ENCODE measurements at places on chromosomes 7 and 10. TPM values are rescaled to one million over a fixed set of nuclear protein-coding genes. Genes with fewer than 3 reads are reported as not detected.

- peak overlapping the region; percentile 99 for H3K27ac ChIP-seq
- DNase-seq = peak; percentile 80
- H3K4me3 ChIP-seq = peak overlapping the region; percentile 70
Measured at GRCh38 chr7:1533547-1534329, 3.2 kb downstream of the MAFK start.

DNA sequence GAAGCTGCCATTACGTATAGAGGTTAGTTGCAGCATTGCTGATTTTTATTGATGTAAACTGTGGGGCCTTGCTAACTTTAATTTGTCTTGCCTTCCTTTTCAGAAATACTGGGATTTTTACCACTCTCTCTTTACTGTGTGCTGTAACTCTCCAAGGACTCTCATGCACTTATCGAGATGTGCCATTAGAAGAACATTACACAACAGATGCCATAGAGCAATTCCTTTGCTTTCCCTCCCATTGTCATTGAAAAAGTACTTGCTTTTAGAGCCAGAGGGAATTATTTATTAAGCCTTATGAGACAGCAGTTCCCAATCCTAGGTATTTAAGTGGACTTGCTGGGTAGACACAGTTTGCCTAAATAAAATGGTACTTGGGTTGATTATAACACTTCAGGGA lies 51.7 kb downstream of the ASB4 start:
- no peak overlapping the region for H3K4me3 ChIP-seq
- H3K36me3 ChIP-seq = no peaks in the 10 kb centered on the region

- H3K27ac ChIP-seq = no peak overlapping the region
- H3K27me3 ChIP-seq = no peaks in the 10 kb centered on the region
- H3K36me3 ChIP-seq = no peaks in the 10 kb centered on the region
- H3K4me1 ChIP-seq = peaks cover 17% of the 10 kb centered on the region
Measured at GRCh38 chr10:48707472-48707871, 22.8 kb downstream of the WDFY4 start.

- no peak within 1 kb of the TSS for H3K4me3 ChIP-seq
- no peaks in the 10 kb centered on the region for H3K4me1 ChIP-seq
- no peak for DNase-seq
Measured at GRCh38 chr10:73655990-73656298, at the start of gene SYNPO2L. Gene SYNPO2L (minus strand): TSS chr10:73656029. CDS start chr10:73655922, 107 bp downstream.

- no peak overlapping the region for H3K27ac ChIP-seq
- DNase-seq = no peak
- H3K4me1 ChIP-seq = no peaks in the 10 kb centered on the region
- no peaks in the 10 kb centered on the region for H3K36me3 ChIP-seq
- peak overlapping the region; percentile 4 for H3K4me3 ChIP-seq
- H3K27me3 ChIP-seq = no peaks in the 10 kb centered on the region
Measured at GRCh38 chr7:96189129-96189820, 132.6 kb downstream of the SLC25A13 start.

- H3K4me3 ChIP-seq = no peak overlapping the region
- H3K4me1 ChIP-seq = peaks cover 23% of the 10 kb centered on the region
- no peak for DNase-seq
- no peaks in the 10 kb centered on the region for H3K36me3 ChIP-seq
Measured at GRCh38 chr10:11266426-11266825, 248.8 kb downstream of the CELF2 start.

DNA sequence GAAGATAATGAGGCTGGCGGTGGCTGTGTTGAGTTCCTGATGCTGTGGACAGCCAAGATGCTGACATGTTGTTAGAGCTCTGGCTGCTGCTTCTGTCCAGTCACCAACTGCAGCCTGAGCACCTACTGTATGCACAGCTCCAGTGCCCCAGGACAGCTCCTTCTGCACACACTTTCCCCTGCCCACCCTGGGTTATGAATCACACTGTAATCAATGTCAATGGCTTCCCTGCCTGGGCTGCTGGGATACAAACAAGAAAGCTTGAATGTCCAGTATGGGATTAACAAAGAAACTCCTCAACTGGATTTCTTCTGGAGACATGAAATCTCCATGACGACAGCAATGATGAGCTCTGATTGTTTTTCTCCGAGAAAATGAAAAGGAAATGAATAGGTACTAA lies 172.0 kb downstream of the GFRA1 start:
- H3K4me1 ChIP-seq = peaks cover 8% of the 10 kb centered on the region
- no peak overlapping the region for H3K27ac ChIP-seq
- no peaks in the 10 kb centered on the region for H3K36me3 ChIP-seq
- no peak overlapping the region for H3K4me3 ChIP-seq
- DNase-seq = no peak

GRCh38 chr7:156003220-156004162 lies 191.2 kb upstream of the SHH start:
- peaks cover 4% of the 10 kb centered on the region for H3K27me3 ChIP-seq
- H3K27ac ChIP-seq = no peak overlapping the region
- H3K4me3 ChIP-seq = no peak overlapping the region
- H3K4me1 ChIP-seq = no peaks in the 10 kb centered on the region

GRCh38 chr10:104296687-104297436 lies 27.9 kb downstream of the GSTO2 start:
- DNase-seq = no peak
- peaks cover 20% of the 10 kb centered on the region for H3K4me1 ChIP-seq

DNA sequence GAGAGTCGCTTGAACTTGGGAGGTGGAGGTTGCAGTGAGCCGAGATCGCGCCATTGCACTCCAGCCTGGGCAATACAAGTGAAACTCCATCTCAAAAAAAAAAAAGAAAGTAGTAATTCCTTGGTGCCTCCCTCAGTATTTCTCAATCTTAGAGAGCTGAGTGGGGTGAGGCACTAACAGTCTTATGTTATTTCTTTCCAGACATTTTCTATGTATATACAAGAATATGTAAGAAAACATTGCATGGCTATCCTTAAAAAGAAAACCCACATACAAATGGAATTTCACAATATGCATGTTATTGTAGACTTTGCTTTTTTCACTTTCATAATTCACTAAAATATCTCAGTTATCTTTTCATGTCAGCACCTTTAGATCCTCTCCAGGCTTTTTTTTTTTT lies 13.6 kb upstream of the SLF2 start:
- no peaks in the 10 kb centered on the region for H3K4me1 ChIP-seq
- no peak for DNase-seq
- no peaks in the 10 kb centered on the region for H3K36me3 ChIP-seq
- no peak overlapping the region for H3K27ac ChIP-seq

DNA sequence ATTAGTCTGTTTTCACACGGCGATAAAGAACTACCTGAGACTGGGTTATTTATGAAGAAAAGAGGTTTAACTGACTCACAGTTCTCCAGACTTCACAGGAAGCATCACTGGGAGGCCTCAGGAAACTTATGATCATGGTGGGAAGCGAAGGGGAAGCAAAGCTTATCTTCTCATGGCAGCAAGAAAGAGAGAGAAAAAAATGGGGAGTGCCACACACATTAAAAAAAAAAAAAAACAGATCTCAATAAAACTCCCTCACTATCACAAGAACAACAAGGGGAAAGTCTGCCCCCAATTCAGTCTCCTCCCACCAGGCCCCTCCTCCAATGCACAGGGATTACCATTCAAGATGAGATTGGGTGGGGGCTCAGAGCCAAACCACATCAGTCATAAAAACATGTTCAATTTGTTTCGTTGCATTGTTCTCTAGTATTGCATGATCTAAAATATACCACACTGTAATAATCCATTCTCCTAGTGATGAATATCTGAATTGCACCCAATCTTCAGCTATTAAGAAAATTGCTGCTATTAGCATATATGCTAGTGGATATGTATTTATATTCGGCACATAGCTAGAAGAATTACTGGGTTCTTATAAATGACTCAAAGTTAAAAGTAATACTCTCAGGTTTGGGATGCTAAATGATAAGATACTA lies 328.9 kb upstream of the KCND2 start:
- H3K27me3 ChIP-seq = no peaks in the 10 kb centered on the region
- H3K4me1 ChIP-seq = no peaks in the 10 kb centered on the region
- DNase-seq = no peak
- H3K36me3 ChIP-seq = no peaks in the 10 kb centered on the region
- H3K27ac ChIP-seq = no peak overlapping the region

DNA sequence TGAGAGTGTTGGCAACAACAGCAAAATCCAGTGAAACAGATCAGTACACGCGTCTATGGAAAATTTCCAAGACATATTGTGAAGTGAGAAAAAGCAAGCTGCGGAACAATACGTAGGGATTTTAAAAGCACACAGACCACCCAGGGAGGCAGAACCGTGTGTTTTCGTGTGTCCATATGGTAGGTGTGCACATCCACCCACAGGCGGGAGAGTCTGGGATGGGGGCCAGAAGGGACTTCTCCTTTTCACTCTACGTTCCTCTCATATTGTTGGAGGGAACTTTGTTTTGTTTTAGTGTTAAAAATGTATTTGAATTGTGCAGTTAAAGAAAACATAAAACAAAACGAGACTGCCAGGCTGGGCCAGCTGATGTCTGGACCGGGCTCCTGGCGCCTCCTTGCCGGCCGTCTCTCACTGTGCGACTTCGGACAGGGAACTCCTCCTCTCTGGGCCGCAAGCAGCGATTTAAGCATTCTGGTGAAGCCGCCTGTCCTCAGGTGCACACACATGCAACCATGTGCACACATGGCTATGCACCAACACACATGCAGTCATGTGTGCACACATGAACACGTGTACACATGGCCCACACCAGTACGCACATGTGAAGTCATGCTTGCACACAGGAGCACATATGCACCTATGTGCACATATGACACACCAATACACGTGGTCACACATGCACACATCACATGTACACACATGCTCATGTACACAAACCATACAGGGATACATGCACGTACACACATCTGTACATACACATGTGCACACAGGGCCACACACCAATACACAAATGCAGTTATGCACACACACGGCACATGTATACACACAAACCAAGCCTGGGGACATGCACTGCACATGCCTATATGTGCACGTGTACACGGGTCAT lies 141.1 kb downstream of the ELFN1 start:
- peak; percentile 35 for DNase-seq
- no peak overlapping the region for H3K27ac ChIP-seq
- peak overlapping the region; percentile 6 for H3K4me3 ChIP-seq
- peaks cover 4% of the 10 kb centered on the region for H3K27me3 ChIP-seq
- H3K36me3 ChIP-seq = no peaks in the 10 kb centered on the region
- peaks cover 7% of the 10 kb centered on the region for H3K4me1 ChIP-seq

The PNLIPRP1 gene
- not detected for total RNA-seq

The CPVL gene
- total RNA-seq = 22.5 TPM

The OPN4 gene
- total RNA-seq = not detected

The LIPN gene
- total RNA-seq = 1.4 TPM

The TMEM140 gene
- 29.6 TPM for total RNA-seq

The HOXA3 gene
- total RNA-seq = 9.7 TPM

The BICC1 gene
- total RNA-seq = 12.1 TPM

The CCDC172 gene
- not detected for total RNA-seq

The ADRA2A gene
- 3.9 TPM for total RNA-seq

The BMI1 gene
- total RNA-seq = 80.3 TPM

The ZNF365 gene
- total RNA-seq = 0.36 TPM

All from sigmoid colon (tissue), 7 donors.